Myocyte (in vitro differentiated cells): ENCODE measurements at places on chromosomes 3 and 15.

DNA sequence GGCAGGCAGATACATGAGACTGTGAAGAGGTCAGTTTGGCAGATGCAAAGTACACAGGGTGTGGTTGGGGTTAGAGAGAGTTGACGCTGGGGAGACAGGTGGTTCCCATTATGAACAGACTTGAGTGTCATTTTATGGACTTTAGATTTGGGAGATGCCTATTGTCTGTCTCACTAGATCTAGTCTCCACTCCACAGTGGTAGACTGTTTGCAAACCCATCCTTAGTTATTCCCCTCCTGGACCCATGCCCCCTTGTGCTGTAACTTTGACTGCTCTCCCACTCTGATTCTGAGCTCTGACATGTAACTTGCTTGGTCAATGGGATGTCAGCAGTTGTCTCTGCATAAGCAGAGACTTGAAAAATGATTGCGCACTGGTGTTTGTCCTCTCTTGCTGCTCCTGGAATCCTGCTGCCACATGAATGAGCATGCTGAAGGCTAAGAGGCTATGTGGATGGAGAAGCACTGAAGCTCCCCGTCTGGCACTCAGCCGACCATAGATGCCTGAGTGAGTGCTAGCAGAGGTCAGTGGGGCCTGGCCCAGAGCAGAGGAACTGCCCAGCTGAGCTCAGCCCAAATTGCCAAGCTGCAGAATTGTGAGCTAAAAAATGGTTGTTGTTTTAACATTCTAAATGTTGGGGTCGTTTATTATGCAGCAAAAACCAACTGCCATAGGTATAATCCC lies 88.2 kb downstream of the FAM43A start:
- DNase-seq, result peak; percentile 75

- DNase-seq, result no peak
Observed at GRCh38 chr3:141442914-141443313, 43.9 kb upstream of the RASA2 start.

DNA sequence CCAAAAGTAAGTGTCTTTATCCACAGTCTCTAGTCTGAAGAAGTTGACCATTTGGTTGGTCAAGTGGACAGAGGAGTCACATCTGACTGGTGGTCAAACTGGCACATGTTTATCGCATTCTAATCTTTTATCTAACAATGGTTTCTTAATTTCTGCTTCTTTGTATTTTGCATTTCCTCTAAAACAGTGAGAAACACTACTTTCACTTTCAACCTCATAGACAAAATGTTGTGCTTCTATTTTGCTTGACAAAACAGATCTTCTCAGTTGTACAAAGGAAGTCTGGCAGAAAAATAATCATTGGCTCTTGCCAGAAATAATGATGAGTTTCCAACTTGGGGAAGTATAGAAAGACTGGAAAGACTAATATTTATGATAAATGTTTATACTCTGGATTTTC lies 103.9 kb downstream of the MME start:
- no peak for DNase-seq

DNA sequence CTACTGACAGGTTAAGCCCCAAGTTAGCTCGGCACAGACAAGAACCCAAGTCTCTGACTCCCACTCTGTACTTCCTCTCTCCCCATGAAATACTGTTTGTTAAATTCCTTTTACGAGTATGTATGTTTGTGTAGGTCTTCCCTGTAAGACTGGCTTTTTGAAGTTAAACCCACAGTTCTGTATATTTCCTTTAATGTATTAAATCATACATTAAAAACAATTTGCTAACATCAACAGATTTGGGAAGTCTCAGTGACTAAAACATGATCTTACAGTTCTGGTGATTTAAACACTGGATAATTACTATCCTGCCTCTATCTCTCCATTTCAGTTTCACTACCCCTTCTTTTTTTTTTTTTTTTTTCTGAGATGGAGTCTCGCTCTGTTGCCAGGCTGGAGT lies 4.4 kb downstream of the CMTM6 start:
- DNase-seq, result no peak

DNA sequence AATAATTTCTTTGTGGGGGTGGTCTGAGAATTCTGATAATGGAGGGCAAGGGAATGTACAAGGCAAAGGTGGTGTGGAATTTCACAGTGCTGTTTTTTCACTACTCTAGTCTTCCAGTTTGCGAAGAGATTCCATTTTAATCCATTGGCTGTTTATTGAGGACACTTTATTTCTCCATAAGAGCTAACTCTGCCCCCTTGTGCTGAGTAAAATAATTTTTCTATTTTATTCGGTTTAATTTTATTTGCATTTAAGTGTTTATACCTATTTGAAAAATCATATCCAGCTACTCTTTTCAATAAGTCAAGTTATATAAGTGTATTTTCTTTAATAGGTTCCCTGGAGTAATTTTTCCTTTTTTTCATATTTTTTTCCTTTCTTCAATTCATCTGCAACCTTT lies 840.1 kb downstream of the TUSC7 start:
- no peak for DNase-seq

DNA sequence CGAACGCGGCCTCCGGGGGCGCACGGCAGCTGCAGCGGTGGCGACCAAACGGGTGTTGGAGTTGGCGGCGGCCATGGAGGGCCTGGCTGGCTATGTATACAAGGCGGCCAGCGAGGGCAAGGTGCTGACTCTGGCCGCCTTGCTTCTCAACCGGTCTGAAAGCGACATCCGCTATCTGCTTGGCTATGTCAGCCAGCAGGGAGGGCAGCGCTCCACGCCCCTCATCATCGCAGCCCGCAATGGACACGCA lies 725 bp downstream of the FEM1B start:
- no peak for DNase-seq

- no peak for DNase-seq
Observed at GRCh38 chr3:53224536-53224935, 31.3 kb downstream of the TKT start.

GRCh38 chr3:178203650-178204049 lies 332.6 kb upstream of the KCNMB2 start:
- no peak for DNase-seq

GRCh38 chr3:126338790-126339288 lies 18.4 kb downstream of the KLF15 start:
- DNase-seq, result no peak

GRCh38 chr3:110479731-110480130 lies 591.9 kb upstream of the NECTIN3 start:
- DNase-seq, result peak; percentile 36

- peak; percentile 87 for DNase-seq
Observed at GRCh38 chr3:30042274-30042859, 564.0 kb upstream of the TGFBR2 start.

- no peak for DNase-seq
Observed at GRCh38 chr3:31622636-31623288, 90.0 kb downstream of the STT3B start.

DNA sequence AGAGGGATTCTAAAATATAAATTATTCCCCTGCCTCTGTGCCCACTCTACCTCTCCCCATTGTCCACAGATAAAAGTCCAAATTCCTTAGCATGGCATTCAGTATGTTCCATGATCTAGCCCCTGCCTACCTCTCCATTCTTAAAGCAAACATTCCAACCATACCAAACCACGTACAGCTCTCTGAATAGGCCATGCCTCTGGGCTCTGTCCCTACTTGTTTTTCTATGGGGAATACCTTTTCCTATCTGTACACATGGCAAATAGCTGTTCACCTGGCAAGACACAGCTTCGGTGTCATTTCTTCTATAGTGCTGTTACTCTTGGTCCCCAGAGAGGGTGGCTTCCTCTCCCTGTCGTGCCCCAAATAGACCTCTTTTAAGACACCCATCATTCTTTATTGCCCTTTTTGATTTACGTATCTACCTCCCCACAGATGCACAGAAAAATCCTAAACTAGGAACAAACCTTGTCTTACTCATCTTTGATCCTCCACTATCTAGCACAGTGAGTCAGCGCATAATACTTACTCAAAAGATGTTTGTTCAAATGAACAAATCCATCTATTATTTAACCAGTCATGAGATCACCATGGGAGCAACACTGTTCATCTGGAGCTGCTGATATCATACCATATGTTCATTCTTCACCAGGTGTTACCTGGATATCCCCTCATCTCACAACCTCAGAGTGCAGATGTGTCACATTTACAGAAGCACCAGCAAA lies 329.8 kb downstream of the THSD4 start:
- no peak for DNase-seq

- DNase-seq, result no peak
Observed at GRCh38 chr15:69450968-69451695, 1.5 kb upstream of the RPLP1 start.

- DNase-seq, result peak; percentile 41
Observed at GRCh38 chr3:130843441-130843840, 50.4 kb upstream of the ATP2C1 start.

DNA sequence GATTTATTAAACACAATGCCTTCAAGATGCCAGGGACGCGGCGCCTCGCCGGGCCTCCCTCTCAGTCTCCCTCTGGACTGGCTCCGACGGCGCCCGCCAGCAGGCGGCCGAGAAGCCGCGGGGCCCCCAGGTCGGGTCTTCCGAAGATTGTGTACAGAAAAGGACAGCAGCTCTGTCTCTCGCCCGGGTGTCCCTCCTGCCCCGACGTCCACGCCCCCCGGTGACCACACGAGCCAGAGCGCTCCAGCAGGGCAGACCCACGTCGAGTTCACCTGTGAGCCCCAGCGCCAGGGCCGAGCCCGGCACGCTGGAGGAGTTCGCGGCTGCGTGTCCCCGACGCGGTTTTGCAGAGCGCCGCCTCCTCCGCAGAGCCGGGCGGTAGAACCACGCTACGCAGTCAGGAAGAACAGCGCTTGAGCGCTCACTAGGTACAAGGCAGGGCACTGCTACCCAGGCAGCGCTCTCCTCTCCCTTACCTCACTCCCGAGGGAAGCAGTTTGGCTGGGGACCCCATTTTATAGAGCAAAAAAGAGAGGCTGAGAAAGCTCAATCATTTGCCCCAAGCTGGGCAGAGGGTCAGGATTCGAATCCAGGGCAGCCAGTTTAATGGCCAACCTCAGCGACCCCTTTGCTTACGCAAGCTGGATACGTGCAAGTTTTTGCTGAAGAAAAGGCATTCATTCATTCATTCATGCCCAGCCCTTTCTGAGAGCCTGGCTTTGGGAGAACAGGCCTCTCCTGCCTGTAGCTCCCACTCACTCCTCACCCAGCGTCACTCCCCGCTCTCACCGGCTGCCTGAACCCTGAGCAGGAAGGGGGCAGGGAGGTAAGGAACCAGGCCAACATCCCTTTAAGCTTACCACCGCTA lies 3.0 kb upstream of the TLE3 start:
- no peak for DNase-seq

GRCh38 chr3:121152573-121152972 lies 244.6 kb downstream of the STXBP5L start:
- peak; percentile 1 for DNase-seq

GRCh38 chr3:171383206-171384018 lies 76.8 kb downstream of the TNIK start:
- DNase-seq, result no peak

- DNase-seq, result no peak
Observed at GRCh38 chr15:65258375-65259262, 28.1 kb downstream of the PARP16 start.

DNA sequence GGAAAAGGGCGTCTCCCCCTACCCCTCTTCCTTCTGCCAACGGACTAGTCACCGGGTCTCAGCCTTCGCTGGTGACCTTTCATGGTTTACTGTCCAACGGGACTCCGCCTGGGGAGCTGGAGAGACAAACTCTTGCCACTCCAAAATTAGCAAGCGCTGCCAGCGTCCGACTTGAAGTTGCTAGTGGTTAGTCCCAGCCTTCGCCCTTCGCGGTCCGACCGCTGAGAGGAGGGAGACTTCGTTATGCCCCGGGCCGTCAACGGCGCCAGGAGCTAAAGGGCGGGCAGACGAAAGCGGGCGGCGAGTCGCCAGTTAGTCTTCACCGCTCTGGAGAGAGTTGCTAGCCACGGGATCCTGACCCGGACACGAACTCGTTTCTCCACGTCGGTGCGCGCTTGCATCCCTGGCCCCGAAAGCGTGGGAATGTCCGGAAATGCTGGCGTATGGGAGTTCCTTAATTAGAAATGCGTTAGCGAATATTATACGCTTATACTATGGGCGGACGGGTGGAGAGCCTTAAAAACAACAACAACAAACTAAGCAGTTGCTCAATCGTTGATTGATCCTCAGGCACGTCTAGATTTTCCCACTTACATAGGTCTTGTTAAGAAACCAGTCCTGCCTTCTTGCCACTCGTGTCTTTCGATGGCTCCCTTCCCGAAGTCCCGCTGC lies 716 bp downstream of the SMC4 start:
- peak; percentile 78 for DNase-seq

DNA sequence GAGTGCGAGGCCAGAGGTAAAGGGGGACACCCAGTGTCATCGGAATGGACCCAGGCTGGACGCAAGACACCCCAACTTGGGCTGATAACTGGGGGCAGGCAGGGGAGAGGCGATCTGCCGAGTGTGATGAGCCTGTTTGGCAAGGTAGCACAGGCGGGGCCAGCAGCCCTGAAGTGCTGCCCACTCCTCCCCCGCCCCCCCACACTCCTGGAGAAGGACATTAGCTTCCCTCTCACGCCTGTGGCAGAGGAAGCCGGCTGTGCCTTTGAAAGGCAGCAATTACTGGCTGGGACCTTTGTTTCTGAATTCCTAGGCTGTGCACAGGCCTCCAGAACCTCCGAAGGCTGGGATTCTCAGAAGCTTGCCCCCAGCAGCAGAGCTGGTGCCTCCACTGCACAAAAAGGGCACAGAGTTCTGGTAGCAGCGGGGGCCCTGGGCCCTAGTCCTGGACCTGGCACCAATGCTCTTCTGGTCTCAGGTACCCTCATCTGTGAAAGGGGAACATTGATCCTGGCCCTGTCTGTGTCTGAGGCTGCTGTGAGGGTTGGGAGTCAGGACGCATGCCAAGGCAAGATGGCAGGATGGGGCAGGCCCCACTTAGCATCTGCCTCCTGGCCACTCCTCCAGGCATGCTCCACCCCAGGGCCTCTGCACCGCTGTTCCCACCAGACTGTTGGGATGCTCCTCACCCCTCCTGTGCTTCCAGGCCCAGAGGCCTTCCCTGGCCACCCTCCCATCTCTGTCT lies 28.6 kb downstream of the IQSEC1 start:
- DNase-seq, result no peak

DNA sequence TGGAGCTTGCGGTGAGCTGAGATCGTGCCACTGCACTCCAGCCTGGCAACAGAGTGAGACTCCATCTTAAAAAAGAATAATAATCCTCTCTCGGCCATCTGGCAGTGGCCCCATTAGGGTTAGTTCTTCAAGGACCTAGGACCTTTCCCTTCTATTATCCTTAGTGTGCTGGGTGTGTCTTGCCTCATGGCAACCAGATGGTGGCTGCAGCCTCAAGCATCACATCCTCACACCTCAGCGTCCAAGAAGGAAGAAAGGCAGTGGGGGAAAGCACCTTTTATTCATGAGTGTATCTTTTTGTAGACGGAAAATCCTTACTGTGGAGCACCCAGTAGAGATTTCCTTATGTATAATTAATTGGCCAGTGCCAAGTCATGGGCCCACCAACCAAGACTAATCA lies 42.7 kb upstream of the TFRC start:
- no peak for DNase-seq

DNA sequence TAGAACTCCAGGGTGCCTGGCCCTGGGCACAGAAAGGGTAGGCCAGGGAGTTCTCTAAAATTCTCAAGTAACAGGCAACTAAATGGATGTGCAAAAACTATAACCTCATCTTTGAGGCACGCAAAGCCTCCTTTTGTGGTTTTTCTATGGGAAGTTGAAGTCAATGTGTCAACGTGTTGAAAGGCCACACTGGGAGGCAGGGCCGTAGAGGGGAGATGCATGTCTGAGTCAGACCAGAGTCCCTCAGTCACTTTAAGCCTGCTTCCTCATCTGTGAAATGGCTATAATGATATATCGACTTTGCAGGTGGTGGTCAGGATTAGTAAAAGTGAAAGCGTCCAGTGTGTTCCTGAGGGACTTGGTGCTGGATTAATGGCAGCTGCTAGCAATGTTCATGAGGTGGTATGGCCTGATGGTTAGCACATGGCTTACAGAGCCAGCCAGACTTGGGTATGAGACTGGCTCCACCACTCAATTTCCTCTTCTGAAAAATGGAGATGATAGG lies 17.0 kb downstream of the TGM5 start:
- peak; percentile 49 for DNase-seq
